ENCODE measurements at places on chromosomes 12 and 14.

- no peak for DNase-seq
Measured at GRCh38 chr12:104569346-104570173, 112.8 kb downstream of the CHST11 start.

DNA sequence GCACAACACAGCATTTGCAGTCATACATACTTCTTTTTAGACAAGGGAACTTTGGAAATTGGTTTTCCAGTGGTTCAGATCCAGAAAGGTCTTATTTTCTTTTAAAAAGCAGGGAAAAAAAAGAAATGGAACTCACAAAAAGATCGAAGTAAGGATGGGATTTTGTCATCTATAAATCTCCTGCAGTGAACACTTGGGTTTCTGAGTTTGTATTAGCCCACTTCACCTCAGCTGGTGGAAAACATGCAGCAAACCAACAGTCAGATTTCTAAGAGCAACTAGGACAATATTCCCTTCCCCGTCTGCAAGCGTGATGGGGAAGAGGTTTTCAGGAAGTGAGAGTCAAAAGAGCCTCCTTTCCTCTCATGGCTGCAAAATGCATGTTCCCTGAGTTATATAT is 4.6 kb downstream of the MYF5 start:
- DNase-seq: no peak

- no peak for DNase-seq
Measured at GRCh38 chr12:16020031-16020430, 108.9 kb downstream of the DERA start.

DNA sequence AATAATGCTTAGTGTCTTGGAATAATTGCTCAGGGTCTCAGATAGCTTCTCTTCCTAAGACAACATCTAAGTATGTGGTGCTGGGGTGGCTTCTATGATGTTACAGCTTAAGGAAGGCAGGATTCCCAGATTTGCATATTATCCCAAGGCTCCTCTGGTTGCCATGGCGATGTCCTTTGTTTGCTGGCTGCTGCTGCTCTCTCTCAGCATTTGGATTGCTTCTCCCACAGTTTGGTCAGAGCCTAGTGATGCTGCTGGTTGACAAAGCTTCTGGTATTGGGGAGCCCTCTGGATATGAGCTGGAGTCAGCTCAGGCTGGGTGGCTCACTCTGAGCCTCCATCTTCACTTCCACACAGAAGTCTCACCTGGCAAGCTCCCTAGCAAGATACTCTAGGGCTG is 56.4 kb upstream of the FBXO33 start:
- DNase-seq: no peak

GRCh38 chr12:58030566-58031279 is 89.4 kb downstream of the ATP23 start:
- DNase-seq: peak; percentile 86

DNA sequence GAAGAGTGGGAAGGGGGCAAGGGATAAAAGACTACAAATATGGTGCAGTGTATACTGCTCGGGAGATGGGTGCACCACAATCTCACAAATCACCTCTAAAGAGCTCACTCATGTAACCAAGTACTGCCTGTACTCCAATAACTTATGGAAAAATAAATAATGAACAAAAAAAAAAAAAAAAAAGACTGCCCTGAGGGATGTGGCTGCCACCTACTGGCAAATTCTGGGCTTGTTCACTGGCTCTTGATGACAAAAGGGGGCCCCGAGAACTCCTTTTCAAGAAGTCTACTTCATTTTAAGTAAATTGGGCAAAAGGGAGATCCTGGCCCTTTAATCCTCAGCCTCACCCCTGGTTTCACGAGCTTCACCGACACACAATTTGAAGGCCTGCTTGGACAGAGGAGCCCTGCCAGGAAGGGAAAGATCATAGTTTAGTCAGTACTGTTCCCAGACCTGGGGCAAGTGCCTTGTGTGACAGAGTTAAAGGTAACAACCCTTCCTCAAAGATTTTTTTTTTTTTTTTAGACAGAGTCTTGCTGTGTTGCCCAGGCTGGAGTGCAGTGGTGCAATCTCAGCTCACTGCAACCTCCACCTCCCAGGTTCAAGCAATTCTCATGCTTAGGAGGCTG is 26.1 kb upstream of the STAC3 start:
- no peak for DNase-seq

DNA sequence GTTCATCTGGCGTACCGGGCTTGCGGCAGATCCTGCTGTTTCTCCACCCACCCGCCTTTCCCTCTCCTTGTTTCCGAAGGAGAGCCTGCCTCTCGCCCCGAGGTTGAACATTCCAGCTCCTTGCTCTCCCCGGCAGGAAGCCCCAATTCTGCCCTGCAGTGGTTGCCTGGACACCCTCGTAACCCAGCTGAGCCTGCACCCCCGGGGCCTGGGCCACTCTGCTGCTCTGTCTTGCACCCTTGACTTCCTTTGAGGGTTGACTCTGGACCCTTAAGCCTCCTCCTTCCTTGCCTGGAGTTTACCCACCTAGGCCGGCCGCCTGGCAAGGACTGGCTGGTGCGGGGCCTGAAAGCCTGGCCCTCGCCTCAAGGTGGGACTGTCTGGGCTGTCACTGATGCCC is 25.8 kb upstream of the NCOR2 start:
- DNase-seq: no peak

DNA sequence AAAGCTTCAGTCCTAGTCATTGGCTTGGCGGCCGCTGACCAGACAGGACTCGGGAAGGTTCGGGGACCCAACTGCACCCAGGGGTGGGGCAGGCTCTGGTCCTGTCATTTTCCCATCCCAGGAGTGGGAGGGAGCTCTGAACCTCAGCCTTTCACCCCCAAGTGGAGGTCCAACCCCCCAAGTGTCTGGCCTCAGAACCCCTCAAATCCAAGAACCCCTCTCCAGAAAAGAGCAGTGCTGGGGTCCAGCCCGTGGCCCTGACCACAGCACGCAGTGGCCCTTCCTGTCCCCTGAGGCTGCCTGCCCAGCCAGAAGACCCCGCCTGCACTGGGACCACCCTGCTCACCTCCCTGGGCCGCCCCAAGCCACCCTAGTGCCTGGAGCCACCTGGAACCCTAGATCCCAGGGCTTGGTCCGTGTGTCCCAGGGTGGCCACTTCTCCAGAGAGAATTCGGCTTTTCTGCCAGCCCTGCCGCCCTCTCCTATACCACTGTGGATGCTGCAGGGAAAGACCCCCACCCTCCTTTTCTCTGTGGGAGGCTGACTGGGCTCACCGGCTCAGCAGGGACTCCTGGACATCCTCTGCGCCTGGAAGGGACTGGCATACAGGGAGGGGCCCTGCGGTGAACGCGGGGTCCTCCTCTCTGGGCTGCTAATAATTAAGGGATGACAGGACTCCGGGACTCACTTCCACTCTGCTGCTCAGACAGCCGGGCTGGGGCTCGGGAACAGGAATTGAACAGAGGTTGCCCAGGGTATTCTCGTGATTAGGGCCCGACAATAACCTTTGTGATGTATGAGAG is 326.9 kb upstream of the SFSWAP start:
- no peak for DNase-seq

DNA sequence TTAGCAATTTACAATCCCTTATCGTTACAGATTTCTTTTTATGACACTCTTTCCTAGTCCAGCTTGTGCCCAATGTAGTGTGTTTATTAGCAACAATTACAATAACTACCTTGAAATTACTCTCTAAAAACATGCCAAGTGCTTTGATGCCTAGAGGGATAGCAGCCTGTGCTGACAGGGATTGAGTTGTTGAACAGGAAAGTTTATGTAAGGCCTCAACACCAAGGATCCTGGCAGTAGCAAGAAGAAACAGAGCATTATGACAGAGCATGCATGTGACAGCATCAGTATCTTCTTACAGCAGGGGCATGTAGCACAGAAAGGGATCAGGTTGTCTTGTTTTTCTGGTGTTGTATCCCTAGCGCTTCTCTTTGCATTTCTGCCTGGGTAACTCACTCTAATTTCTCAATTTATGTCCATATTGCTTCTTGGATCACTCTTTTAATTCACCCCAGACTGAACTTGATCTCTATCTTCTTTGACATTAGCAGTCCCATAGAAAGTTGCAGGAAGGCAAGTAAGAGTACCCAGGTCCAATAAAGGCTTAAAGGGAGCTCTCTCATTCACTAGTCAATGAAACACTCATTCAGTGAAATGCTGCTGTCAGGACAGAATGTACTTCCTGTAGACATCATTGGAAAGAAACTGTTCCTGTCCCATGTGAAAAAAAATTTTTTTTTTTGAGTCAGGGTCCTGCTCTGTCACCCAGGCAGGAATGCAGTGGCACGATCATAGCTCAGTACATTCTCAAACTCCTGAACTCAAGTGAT is 220.0 kb upstream of the GRIP1 start:
- no peak for DNase-seq

DNA sequence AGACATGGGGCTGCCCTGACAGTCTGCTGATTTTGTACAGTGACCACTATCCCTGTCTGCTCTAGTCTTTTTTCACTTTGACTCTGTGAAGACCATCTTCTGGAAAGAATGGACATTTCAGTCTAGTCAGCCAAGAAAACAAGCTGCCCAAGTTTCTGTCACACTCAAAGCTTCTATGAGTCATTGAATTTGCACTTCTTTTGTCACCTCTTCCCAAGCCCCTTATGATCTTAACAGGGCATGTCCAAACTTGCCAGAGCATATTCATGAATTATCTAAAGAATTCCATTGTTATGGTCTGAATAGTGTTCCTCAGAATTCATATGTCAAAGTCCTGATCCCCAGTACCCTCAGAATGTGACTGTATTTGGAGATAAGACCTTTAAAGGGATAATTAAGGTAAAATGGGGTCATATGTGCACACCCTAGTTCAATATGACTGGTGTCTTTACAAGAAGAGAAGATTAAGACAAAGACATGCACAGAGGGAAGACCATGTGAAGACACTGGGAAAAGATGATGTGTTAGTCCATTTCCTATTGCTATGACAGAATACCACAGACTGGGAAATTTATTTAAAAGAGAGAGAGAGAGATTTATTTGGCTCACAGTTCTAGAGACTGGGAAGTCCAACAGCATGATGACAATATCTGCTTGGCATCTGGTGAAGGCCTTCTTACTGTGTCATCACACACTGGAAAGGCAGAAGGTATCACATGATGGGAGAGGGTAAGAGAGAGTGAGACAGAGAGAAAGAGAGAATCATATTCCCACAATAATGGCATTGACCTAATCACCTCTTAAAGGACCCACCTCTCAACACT is 242.6 kb downstream of the BTG1 start:
- DNase-seq: no peak

- no peak for DNase-seq
Measured at GRCh38 chr14:74613211-74613914, 1.3 kb upstream of the LTBP2 start.

GRCh38 chr14:62126879-62127478 is 364.8 kb downstream of the SNAPC1 start:
- no peak for DNase-seq

GRCh38 chr12:94731733-94732360 is 81.5 kb upstream of the TMCC3 start:
- DNase-seq: no peak

DNA sequence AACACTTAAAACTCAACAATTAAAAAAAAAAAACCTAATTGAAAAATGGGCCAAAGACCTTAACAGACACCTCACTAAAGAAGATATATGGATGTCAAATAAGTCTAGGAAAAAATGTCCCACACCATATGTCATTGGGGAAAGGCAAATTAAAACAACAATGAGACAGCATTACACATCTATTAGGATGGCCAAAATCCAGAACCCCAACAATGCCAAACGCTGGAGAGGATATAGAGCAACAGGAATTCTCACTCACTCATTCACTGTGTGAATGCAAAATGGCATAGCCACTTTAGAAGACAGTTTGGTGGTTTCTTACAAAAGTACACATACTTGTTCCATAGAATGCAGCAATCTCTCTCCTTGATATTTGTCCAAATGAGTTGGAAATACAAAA is 173.7 kb downstream of the SLC25A21 start:
- DNase-seq: no peak

- no peak for DNase-seq
Measured at GRCh38 chr14:90985601-90986242, 74.7 kb downstream of the RPS6KA5 start.

- DNase-seq: no peak
Measured at GRCh38 chr12:12926571-12927071, 25.3 kb downstream of the GPRC5D start.

DNA sequence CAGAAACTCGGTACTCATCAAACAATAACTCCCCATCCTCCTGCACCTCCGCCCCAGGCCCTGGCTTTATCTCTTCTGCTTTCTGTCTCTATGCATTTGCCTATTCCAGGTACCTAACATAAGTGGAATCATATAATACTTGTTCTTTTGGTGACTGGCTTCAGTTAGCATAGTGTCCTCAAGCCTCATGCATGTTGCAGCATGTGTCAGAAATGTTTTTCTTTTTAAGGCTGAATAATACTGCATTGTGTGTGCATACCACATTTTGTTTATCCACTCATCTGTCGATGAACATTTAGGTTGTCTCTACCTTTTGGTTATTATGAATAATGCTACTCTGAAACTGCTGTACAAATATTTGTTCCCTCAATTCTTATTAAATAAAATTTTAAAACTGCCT is 117.1 kb downstream of the KICS2 start:
- no peak for DNase-seq

DNA sequence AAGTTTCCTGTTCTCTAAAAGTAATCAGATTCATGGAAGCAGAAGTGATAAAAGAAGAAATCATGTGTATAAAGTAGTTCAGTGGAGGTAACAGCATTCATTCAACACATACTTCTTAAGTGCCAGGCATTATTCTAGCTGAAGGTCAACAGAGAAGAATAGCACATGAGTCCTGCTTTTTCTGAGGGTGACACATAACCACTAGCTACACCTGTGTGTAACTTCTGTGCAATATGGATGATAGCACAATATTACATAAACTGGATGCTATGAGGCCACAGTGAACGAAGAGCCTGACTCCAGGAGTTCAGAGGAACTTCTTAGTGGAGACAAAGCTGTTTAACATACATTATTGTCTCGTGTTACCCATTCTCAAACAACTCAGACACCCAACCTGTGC is 114.3 kb upstream of the PCED1B start:
- DNase-seq: no peak

DNA sequence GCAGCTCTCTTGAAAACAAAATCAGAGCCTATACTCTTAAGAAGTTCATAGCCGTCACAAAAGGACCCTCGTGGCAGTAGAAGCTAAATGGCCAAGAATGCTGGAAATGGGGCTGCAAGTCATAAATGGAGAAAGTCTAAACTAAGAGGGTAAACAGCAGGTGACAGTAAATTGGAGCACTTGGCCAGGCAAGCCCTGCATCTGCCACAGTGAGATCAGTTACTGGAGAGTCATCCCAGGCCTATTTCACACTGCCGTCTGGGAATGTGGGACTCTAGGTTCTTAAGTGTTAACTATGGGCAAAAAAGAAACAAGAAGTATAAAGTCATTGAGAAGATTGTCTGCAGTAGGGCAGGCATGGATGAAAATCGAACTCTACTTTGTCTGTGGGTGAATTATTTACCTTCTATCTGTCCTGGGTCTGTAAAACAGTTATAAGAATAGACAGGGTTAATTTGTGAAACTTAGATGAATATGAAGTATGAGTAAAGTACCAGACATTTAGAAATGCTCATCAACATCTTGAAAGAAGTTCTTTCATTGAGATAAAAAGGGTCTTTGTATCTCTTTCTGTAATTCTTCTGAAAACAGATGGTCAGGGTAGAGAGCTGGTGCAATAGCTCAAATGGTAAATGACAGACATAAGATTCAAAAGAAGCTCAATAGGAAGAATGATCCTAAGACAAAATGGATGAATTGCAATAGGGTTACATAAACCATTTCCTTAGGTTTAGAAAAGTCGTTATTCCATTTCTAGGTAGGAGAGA is 792.5 kb downstream of the DIO2 start:
- no peak for DNase-seq

GRCh38 chr12:108907839-108908351 is 28.0 kb downstream of the DAO start:
- DNase-seq: no peak

GRCh38 chr12:68532887-68533248 is 77.8 kb upstream of the RAP1B start:
- DNase-seq: no peak

GRCh38 chr12:21825886-21826617 is 51.5 kb upstream of the KCNJ8 start:
- DNase-seq: no peak

All from GOT3 (cell line).